ENCODE measurements at places on chromosomes 4 and X.

- DNase-seq, result no peak
These were observed 1829.0 kb upstream of the PCDH7 start for GRCh38 chr4:28890949-28891775.

GRCh38 chr4:16896881-16897750, 1.3 kb downstream of the LDB2 start:
- peak; percentile 83 for DNase-seq

DNA sequence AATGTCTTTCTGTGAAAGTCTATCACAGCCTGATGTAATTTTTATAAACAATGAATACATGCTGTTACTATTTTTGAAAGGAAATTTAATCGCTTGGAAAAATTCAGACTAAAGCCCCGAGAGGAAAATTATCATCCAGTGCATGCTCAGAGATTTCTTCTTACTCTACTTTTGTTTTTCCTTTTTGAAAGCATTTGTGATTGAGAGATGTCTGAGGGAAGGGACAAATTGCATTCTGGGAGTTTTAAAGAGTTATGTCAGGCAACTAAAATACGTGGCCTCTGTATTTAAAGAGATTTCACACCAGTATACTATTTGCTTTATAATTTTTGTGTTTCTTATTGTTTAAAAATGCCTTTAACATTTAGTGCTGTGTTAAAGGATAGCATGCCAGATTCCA, 1.4 kb upstream of the ZFX start:
- DNase-seq, result no peak

GRCh38 chr4:137651128-137651527, 118.8 kb upstream of the PCDH18 start:
- no peak for DNase-seq

GRCh38 chrX:54430519-54430918, 9.7 kb upstream of the TSR2 start:
- DNase-seq, result no peak

- DNase-seq, result no peak
These were observed 6.5 kb downstream of the TIFA start for GRCh38 chr4:112279025-112279881.

- no peak for DNase-seq
These were observed 33.0 kb downstream of the GRIA3 start for GRCh38 chrX:123217077-123217476.

DNA sequence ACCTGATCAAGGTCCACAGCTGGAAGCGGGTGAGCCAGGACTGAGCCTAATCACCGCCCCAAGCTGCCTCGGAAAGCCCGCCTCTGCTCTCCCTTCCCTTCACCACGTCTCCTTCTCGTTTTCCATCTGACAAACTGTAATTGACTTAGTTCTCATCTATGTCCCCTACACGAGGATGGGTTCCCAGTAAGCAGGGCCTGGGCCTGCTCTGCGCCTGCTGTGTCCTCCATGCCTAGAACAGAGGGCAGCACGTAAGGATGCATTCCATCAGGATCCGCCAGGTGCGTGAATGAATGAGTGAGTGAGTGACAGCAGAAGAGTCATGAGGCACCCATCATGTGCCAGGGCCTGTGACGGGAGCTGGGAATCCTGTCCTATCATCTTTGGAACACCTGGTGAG, 86.7 kb downstream of the JAKMIP1 start:
- no peak for DNase-seq

GRCh38 chr4:24719615-24720014, 75.8 kb upstream of the SOD3 start:
- no peak for DNase-seq

DNA sequence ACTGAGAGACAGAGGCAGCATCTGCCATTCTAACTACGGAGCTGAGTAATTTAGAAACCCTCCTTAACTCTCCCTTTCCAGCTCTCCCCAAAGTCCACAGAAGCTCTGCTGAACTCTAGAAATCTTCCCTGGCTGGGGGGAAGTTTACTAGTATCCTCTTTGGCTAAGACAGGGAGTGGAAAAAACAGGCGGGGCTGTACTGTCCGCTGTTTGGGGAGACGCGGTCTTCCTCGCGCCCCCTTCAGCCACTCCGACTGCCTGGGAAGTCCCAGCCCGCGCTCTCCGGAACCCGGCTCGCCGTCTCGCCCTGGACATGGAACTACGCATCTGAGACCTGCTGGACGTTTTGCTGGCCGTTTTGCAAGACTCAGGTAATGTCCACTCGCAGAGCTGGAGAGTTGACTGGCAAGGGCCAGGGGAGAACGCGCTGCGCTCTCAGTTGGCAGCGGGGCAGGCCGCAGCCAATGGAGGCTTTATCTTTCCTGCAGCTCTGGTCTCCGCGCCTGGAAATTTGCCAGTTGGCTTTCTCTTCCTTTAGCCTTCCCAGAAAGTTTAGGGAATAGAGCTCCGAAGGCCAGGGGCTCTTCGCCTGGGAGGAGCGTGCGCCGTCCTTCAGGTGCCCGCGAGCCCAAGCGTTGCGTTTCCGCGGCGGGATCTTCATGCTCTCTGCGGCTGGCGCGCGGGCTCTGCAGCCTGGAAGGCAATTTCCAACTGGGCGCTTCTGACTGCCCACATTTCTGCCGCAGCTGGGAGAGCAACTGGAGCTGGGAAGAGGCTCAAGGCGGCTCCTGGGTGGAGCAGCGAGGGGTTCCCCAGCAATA, 892 bp downstream of the IL1RAPL2 start:
- DNase-seq, result peak; percentile 63

DNA sequence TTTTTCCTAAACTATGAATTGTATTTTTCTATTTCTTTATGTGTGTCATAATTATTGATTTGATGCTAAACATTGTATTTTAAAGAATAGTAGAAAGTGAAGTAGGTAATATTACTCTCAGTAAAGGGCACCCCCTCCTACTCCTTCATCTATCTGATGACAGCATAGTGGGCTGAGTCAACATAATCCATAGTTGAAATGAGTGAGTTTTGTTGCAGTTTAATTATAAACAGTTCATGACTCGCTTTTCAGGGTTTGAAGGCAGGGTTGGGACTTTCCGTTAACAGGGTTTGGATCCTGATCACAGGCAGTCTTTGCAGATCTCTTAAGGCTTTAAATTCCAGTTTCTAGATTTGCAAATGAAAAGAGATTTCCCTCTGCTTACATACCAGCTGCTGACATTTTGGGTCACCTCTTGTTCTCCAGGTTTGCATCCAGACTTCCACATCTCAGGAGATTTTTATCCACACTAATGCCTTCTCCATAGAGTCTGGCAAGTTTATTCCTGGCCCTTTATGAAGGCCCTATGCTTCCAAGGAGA, 54.0 kb upstream of the TACR3 start:
- no peak for DNase-seq

DNA sequence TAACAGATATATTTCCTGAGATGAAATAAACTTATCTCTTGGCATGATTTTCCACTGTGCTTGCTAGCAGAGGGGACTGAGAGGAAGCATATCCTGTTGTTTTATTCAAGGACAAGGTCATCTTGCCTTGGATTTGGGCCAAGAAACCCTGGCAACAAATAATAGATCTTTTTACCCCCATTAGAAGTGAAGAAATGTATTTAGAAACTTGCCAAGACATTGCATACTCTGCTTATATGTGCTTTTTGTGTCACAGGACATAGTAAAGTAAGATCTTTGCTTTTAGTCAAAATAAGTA, 170.2 kb downstream of the RAPGEF2 start:
- peak; percentile 82 for DNase-seq

DNA sequence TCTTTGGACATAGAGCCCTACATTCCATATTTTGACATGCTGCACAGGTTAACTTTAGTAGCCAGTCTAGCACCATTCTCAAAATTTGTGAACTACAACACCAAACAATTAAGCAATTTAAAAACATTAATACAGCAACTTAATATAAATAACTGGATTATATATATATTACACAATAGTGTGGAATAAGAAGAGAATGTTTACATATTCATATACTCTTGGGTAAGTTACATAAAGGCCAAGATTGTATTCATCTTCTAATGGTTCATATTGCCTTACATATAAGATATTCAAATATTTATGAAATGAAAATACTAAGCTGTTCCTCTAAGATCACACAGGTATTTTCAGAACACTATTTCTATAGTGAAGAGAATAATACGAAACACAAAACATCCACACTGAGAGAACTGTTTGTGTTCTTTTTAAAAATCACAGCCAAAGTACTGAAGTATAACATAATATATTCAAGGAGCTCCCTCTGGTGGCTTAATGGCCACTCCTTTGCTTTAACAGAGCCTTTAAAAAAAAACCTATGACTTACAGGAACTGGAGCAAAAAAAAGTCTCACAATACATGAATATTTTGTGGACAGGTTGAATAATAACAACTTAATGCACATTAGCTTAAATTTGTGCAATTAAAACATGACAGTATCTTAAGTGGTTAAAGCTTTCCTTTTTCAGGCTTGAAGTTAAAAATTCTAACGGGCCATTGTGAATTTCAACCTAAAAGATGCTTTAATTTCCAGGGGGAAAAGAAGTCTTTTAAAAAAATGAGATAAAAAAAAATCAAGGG, 46.2 kb downstream of the NEK1 start:
- DNase-seq, result peak; percentile 90

- no peak for DNase-seq
These were observed 8.1 kb downstream of the ADH1A start for GRCh38 chr4:99282731-99283130.

Data from lung (tissue), 17 donors.